Memory B cell (primary cell): ENCODE measurements at places on chromosomes 4 and X.

DNA sequence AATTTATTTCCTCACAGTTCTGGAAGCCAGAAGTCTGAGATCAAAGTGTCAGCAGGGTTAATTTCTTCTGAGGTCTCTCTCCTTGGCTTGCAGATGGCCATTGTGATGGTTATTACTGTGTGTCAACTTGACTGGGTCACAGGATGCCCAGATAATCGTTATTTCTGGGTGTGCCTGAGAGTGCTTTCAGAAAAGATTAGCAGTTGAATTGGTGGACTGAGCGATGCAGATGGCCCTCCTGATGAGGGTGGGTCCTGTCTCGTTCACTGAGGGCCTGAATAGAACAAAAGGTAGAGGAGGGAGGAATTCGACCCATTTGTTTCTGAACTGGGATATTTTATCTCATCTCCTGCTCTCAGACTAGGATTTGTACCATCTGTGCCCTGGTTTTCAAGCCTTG is 15.7 kb downstream of the SMIM43 start:
- no peak for DNase-seq

- DNase-seq, result no peak
Observed at GRCh38 chrX:138788771-138789170, 77.3 kb upstream of the FGF13 start.

DNA sequence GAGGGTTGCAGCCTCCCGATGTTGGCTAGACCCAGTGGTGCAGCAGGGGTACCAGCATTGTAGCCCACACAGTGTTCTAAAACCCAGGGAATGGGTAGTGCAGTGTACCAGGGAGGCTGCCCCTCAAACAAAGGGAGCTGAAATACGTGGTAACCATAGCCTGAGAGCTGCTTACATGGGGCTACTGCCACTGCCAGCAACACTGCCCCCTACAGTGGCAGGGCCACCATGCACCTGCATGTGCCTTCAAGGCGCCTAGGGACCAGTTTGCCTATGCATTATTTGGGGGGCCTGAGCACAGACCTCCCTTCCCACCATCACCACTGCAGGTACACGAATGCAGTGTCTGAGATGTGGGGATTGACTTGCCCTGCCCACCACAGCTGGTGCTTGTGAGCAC is 21.0 kb upstream of the BMP15 start:
- DNase-seq, result no peak

- DNase-seq, result no peak
Observed at GRCh38 chr4:42633605-42634388, 23.1 kb downstream of the ATP8A1 start.

DNA sequence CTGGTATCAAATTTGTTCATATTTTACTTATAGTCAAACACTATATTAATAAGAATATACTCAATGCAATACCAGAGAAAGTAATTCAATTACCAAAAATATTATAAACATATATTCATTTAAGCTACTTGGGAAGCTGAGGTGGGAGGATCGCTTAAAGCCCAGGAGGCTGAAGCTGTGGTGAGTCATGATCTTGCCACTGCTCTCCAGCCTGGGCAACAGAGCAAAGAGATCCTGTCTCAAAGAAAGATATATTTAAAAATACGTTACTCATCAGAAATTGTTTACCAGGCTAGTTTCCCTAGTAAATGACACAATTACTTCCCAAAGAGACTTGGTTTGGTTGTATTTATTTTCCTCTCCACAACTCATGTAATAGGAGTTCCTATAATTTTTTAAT is 433.6 kb downstream of the GASK1B start:
- DNase-seq, result no peak

- DNase-seq, result no peak
Observed at GRCh38 chr4:71186257-71186565, 152.6 kb upstream of the SLC4A4 start.

DNA sequence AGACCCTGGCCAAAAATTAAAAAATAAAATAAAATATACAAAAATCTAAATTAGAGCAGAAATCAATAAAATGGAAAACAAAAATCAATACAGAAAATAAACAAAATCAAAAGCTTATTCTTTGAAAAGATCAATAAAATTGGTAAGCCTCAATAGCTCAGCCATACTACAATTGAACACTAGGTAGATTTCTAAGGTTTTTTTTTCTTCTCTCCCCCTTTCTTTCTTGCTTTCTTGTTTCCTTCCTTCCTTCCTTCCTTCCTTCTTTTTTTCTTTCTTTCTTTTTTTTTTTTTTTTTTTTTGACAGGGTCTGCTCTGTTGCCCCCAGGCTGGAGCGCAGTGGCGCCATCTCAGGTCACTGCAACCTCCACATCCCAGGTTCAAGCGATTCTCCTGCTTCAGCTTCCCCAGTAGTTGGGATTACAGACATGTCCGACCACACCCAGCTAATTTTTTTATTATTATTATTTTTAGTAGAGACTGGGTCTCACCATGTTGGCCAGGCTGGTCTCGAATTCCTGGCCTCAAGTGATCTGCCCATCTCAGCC is 23.4 kb upstream of the PPP3CA start:
- no peak for DNase-seq

DNA sequence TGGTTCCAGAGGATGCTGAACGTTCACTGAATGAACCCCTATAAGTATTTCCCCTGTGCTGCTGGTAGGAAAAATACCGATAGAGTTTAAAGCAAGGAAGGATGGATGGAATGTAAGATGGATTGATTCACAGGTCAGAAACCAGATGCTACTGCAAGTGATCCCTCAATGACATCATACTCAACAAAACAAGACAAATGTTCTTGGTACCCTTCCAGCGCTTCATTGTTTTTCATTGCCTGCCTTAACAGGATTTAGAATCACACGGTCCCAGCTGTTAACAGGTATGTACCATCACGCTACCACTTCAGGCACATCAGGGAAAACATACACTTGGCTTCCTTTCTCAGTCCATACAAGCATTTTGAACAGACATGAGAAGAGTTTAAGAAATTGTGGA is 118.1 kb upstream of the TLR3 start:
- no peak for DNase-seq

DNA sequence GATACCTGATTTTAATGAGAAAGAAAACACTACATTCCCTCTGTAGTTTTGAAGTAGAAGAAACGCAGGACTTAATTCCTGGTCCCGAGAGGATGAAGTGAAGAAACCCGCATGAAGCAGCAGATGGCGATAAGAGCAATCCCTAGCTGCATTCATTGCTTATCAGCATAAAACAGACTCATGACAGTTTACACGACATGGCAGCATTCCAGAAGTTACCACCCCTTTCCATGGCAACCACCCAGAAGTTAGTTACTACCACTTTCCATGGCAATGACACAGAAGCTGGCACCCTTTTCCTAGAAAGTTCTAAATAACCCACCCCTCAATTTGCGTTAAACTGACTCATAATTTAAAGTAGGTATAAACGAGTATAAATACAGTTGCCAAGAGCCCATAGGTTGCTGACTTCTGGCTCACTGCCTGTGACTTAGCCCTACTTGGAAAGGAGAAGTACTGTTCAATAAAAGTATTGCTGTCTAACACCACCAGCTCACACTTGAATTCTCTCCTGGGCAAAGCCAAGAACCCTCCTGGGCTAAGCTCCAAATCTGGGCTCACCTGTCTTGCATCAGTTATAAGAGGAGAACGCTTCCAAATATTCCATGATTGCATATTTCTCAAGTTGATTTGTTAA is 5.5 kb upstream of the XAGE2 start:
- DNase-seq, result no peak

DNA sequence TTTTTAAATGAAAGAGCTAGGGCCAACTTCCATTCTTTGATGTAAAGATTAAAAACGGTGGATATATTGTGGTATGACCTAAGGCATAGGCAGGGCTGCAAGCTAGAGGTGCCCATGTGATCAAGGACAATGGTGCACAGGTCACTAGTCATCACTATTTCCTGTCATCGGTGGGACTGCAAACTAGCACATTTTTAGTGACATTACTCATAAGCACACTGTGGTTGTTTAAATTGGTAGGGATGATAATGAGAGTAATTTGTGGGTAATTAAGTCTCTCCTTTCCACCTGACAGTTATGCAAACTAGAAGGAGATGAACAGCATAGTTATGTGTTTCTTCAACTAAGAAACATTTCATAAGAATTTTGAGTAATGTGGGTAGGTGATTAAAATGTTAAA is 85.4 kb downstream of the GPRIN3 start:
- no peak for DNase-seq

- DNase-seq, result no peak
Observed at GRCh38 chr4:53571936-53572599, 19.2 kb downstream of the LNX1 start.

DNA sequence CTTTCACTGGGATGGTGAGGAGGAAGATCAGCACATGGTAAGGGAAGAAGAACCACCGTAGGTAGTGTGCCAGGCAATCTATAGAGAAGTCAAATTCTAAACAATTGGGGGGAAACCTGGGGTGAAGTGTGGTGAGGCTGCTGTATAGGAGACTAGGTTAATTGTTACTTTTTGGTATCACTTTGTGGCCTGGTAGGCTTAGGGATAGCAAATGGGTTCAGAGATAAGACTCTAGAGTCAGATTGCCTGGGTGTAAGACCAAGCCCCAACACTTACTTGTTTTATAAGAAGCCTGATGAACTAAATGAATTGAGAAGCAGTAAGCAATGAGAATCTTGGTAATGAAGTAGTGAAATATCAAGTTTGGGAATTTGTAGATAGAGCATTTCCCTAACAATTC is 8.7 kb downstream of the SMAD1 start:
- no peak for DNase-seq

- no peak for DNase-seq
Observed at GRCh38 chrX:137565921-137566745, at the start of gene ZIC3. Gene ZIC3, plus strand, starts transcription at chrX:137566127. Its CDS starts 565 bp downstream, at chrX:137566692.

DNA sequence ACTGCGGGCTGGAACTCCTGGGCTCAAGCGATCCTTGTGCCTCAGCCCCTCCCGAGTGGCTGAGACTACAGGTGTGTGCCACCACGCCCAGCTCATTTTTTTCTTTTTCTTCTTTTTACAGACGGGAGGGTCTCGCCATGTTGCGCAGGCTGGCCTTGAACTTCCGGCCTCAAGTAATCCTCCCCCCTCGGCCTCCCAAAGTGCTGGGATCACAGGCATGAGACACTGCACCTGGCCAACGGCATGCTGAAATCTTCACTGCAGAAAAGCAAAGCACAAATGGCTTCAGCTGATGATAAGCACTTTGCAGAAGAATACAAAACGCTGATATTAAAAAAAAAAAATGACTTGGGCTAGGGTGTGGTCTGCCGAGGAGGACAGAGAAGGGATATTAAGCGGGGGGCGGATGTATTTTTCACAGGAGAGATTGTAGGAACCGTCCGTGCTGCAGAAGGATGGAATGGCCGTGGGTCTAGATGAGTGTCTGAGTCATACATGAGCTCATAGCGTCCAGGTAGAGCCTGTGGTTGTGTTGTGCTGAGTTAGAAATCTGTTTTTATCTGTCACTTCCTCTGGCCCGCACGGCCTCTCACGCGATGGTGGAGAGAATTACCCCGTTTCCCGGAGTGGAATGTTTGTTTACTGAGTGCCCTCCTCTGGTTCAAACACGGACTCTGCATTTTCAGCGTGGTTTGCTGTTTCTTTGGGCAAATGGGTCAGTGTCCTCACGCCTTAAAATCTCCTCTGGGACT is 8.5 kb upstream of the AKAP17A start:
- no peak for DNase-seq

DNA sequence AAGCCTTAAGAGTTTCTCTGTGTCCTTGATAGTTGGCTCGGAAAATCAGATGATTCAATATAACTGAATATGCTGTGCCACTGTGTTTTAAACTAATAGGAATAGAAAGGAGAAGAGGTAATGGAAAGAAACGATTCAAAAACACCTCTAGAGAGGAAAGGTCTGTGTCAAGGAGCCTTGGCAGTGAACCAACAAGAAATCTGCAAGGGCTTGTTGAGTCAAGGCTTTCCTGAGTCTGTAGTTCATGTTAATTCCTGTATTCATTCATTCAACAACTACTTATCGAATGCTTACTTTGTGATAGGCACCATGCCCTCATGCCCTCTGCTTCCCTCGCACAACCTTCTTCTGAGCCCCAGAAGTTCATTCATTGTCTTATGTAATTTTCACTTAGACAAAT is 336.0 kb downstream of the PDHA2 start:
- DNase-seq, result no peak

DNA sequence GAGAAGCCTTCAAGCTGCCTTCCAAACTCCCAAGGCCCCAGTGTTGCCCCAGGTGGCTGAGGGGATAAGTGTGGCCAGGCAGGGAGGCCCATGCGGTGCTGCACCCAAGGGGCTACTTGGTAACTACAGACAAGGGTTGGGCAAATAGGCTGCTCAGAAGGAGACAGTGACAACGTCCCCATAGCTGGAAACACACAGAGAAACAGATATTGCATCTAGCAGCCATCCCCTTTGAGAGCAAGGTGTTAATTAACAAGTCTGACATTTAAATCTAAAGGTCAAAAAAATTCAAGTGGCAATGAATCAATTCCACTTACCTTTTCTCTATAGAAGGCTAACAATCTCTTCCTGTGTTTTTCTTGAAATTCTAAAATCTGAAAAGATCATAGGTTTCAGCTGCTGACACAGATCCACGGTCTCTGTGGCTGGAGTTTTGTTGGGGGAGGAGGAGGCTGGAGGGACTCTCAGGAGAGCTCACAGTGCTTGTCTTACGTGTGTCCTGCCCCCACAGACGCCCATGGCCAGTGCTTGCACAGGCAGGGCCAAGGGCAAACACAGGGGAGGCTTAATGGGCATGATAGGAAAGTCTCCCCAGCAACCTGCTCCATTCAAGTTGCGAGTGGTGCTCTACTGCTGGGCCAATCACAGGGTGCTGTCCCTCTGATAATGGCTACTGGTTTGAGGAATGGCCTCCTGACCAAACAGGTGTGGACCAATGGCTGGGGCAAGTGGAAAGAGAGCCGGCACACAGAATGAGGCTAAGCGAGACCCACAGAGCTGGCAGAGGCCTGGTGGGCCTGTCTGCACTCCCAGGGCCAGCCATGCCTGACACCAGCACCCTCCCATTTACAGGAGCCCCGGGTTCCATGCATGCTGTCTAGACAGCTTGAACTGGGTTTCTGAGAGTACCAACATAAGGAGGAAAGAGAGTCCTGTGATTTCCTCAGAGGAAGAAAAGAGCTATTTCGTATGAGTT is 22.6 kb downstream of the RNF212 start:
- DNase-seq, result no peak

- DNase-seq, result no peak
Observed at GRCh38 chrX:11470250-11470974, 177.2 kb downstream of the AMELX start.

GRCh38 chr4:113026556-113026955 is 22.9 kb upstream of the ANK2 start:
- no peak for DNase-seq
